ENCODE measurements at places on chromosomes 11 and 22. TPM values are rescaled to one million over a fixed set of nuclear protein-coding genes. Genes with fewer than 3 reads are reported as not detected.

PKP3 gene
- total RNA-seq = 156 TPM

TXN2 gene
- total RNA-seq = 77.2 TPM

RHBDD3 gene
- 59.2 TPM for total RNA-seq

FOLR2 gene
- not detected for total RNA-seq

CLDN5 gene
- total RNA-seq = 2.2 TPM

ST3GAL4 gene
- total RNA-seq = 18.6 TPM

SPDYC gene
- total RNA-seq = not detected

TEX54 gene
- total RNA-seq = not detected

GRCh38 chr22:49655168-49655812, 172.4 kb downstream of the BRD1 start:
- DNase-seq = no peak

DNA sequence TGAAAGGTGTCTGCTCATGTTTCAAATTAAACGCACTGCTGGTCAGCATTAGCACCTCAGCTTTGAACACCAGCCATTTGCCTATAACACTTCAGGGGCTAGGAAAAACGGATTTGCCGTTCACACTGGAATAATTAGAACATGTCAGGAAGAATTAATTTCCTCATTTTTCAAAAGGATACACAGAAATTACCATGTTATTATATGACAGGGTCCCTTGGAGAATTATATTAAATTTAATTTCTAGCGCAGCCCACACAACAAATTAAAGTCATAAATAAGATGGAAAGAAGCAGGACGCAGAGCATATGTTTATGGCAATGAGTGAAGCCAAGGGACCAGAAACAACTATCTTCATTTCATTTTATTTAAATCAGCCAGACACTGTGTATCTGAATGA, 83.8 kb upstream of the SOX6 start:
- DNase-seq = no peak

DNA sequence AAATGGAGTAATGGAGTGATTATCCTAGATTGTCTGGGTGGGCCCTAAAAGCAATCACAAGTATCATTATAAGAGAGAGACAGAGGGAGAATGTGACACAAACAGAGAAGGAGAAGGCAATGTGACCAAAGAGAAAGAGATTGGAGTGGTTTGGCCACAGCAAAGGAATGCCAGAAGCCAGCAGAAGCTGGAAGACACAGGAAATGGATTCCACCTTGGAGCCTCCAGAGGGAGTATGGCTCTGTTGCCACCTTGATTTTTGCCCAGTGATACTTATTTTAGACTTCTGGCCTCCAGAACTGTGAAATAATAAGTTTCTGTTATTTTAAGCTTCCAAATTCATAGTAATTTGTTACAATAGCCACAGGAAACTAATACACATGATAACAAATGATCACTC, 36.8 kb upstream of the OR5P2 start:
- no peak for DNase-seq

DNA sequence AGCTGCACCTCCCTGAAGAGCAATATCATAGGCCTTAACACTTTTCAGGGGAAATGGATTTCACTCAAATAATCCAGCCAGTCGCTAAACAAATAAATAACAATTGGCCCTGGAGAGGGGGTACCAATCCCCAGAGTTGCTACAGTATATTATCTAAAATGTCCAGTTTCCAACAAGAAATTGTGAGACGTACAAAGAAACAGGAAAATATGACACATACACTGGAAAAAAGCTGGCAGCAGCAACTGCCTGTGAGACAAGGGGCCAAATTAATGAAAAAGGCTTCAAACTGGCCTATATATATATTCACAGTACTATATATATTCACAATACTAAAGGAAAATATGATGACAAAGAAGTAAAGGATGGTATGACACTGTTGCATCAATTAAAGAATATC, 4.0 kb downstream of the NF2 start:
- DNase-seq = no peak

- DNase-seq = no peak
Observed at GRCh38 chr22:45626198-45626651, 45.4 kb upstream of the ATXN10 start.

- DNase-seq = no peak
Observed at GRCh38 chr11:35491231-35491871, 34.1 kb downstream of the PAMR1 start.

DNA sequence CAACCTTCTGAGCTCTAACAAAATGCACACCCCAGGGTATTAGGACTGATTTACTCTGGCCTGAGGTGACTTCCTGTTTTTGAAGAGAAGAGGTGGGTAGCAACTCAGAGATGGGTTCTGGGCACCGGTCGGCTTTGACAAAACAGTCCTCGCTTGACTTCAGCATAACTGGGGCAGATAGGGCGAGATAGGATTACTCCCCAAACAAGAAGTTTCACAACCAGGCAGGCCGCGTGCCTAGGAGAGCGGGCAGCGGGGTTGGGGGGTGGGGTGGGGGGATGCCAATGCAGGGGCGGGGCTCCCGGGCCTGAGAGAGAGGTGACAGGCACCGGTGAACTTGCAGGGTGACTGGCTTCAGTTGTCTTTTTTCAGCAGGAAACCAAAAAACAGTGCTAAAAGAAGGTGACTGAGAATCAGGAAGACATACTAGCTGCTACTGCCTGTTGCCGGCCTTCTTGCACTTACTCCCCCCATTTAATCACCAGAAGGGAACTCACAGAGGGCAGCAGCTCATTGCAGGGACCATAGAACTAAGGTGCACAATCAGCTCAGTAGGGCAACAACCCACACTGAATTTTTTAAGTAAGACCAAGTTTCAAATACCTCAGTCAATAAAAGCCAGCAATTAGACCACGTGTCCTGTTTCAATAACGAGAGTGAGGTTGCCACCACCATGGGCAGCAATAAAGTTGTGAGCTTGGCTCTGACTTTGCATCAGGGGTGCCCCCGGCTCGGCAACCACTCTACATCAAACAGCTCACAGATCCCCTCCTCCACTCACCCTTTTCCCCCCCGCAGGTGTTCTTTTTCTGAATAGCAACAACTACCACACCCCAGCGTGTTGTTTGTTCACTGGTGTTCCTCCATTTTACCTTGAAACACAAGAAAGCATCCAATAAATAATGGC, 37.2 kb upstream of the ETS1 start:
- DNase-seq = no peak

DNA sequence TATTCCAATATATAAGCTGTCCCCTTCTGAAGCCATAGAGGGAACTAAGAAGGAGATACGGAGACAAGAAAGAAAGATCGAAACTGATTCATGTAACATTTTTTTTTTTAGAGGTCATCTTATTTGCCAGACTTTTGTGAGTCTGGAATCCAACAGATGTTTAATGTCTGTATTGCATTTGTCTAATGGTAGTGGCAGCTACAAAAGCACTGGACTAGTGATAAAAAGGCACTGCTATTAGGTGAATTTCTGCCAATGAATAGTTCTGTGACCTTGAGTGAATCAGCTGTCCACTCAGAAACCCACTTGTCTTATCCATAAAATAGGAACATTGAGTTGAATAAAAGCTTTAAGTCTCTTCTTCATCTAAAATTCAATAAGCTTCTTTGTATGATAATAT, 25.8 kb upstream of the LUZP2 start:
- no peak for DNase-seq

DNA sequence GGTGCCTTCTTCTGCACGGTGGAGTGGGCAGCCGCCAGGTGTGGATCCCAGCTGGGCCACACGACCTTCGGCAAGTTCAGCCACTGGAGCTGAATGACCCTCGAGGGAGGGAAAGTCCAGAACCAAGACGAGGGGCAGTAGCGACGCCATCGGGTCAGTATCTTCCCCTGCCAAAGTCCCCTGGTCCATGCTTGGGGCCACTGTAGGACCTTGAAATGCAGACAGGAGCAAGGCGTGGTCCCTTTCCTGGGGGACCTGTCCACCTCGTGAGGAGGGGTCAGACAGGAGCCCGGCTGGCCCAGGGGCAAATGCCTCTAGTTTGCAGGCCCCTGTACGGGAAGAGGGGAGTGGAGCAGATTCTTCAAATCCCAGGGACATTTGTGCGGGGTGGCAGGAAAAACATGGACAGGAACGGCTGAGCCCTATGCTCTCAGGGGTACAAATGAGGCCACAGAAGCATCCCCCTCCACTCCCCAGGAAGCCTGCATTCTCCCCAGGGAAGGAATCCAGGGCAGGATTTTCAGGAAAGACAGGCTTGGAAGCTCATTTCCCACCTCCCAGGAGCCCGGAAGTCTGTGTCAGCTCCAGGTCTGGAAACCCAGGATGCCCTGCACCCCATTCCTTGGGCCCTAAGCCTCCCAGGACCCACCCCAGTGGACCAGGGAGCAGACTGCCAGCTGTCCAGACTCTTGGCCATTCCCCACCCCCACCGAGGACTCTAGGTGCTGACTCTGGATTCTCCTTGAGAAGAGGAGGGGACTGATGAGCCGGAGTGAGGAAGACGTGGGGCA, 6.6 kb downstream of the SHANK2 start:
- no peak for DNase-seq

Measured in type B pancreatic cell (in vitro differentiated cells).